ENCODE measurements at places on chromosomes 6 and 20.

- peak; percentile 41 for DNase-seq
Measured at GRCh38 chr6:139751179-139751578, 376.7 kb upstream of the CITED2 start.

DNA sequence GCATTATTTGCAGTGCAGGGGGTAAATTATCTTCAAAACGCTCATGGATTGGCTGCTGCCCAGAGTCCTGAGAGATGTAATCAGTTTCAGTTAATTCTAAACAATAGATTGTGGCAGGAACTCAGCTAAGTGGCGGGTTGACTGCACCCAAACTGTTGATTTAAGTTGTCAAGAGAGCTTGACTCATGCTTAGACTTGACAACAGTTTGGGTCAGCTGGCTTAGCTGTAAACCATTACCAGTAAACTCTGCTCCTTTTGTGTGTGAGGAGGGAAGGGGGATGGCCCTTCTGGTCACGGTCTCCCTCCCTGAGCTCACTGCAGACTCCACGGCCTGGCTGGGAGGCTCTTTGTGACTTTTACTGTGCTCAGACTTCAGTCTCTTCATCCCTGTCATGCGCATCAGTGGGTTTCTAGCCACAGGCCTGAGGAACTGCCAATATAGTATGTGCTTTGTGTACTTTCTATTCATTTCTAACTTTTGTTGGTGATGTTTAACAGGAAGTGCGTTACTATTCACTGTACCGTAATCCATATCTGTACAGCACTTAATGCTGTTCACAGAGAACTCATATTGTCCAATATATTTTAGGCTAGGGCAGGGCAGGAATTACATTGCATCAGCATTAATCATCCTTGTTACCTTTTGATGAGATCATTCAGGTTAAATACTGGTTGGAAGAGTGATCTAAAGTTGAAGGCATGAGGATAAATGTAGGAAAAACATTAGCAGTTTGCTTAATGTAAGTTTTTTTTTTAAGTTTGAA, 488.3 kb downstream of the CDKAL1 start:
- DNase-seq = peak; percentile 68

DNA sequence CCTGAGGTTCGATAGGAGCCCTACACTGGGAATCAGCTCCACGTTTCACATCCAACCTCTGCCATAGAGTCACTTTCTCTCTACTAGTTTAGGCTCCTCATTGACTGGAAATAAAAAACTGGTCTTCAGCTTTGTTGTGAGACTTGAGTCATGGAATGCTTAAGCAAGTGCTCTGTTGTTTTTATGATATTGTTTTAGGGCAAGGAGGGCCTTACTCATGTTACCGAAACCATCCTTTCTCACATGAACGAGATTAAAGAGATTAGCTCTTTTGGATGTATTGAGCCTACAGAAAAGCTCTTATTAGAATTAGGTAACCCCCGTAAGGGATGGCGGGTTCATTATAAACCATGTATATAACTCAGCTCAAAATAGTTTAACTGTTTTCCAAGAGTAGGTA, 6.9 kb upstream of the MOCS1 start:
- no peak for DNase-seq

- no peak for DNase-seq
Measured at GRCh38 chr6:142952614-142953013, 7.6 kb upstream of the HIVEP2 start.

DNA sequence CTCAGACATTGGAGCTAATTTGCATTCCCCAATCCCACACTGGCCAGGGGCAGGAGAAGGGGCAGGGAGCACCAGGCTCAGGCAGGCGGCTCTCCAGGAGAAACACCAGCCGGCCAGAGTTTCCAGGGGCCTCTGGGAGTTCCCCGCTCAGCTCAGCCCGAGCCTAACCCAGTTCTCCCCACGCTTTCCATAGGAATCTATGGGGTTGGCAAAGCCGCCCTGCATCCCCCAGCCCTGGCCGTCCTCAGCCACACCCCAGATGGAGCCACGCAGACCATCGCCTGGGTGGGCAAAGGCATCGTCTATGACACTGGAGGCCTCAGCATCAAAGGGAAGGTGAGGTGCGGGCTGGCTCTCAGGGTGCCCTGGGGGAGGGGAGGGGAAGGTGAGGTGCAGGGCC, 8.2 kb downstream of the NPEPL1 start:
- no peak for DNase-seq

DNA sequence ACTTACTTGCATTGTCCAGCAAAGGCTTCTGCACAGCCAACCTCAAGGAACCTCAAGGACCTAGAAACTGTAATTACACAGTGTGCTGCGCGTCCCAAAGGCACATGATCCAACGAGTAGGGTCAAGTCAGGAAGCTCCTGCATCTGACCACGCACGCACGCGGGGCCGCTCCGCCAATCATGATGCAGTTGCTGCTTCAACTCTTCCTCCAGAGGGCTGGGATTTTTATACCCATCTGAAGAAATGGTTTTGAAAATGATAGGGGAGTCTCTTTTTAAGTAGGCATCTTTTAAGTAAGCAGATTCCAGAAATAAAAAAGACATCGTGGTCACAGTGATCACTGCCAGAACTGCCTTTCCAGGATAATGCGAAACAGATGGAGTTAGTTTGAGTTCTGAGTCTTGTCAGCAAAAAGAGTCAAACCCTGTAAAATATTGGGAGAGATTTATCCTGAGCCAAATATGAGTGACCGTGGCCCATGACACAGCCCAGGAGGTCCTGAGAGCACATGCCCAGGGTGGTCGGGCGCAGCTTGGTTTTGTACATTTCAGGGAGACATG, 34.0 kb downstream of the KIF25 start:
- peak; percentile 67 for DNase-seq

- no peak for DNase-seq
Measured at GRCh38 chr6:5006222-5006621, 2.4 kb upstream of the RPP40 start.

DNA sequence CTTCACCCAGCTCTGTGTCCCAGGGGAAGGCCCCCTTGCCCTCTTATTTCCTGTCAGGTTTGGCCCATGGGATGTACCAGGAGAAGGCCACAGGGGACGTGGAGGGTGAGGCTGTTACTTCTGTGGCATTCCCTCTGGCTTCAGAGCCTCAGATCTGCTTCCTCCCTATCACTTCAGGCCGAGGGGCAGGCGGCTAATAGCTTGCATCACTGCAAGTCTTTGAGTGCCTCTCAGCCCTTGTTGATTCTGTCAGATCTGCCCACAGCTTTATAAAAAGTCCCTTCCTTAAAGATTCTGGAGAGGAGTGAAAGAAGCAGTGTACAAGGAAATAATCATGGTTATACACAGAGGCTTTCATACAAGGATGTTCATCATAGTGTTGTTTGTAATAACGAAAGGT, 86.9 kb downstream of the LRFN2 start:
- DNase-seq = no peak

DNA sequence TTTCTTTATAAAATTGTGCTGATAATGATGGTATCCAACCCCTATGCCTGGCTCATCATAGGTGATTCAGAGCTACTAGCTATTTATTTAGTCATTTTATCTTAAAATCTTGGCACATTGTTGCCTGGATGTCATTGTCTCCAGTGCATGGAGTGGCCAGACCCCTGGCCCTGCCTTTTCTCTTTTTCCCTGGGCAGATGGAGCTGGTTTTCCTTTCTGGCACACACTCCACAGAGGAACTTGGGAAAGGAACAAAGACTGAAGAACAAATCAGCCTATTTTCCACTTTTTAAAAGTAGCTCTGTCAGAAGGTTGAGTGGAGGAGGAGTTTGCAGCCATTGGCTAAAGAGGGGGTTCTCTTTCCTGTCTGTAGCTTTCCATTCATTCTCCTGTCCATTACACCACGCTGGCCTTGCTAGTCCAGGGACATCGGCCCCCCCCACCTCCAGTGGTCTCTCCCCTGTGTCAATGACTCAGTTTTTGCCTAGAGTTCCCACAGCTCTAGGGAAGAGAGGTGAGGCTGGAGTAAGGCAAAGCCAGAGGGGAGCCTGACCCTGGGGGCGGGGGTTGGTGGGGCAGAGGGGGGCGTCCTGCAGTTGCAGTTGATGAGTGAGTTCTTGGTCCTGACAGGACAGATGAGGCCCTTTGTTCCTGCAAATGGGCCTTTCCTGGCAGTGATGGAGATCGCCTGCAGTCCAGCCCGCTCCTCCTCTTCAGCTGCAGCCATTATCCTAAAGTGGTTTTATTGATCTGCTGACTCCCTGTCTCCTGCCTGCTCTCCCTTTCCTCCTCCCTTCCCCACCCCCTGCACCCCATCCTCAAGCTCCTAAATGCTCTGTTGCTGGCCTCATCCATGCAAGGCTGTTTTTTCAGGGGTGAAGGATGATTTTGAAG, 774.5 kb downstream of the DHX35 start:
- peak; percentile 65 for DNase-seq

DNA sequence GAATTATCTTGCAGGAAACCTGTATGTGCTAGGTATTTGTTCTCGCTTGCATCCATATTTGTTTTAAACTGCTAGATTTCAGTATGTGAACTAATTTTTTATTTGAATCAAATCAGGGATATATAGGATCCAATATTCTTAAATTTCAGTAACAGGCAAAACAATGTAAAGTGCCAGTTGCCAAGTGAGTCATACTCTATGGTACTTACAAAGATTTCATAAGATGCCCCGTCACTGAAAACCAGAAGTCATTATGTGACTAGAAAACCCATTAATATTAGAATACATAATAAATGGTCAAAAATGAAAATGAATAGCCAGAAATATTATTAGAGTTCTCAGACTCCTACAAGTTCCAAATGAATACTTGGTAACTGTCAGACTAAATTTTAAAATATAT, 481.2 kb downstream of the TFAP2A start:
- DNase-seq = no peak

DNA sequence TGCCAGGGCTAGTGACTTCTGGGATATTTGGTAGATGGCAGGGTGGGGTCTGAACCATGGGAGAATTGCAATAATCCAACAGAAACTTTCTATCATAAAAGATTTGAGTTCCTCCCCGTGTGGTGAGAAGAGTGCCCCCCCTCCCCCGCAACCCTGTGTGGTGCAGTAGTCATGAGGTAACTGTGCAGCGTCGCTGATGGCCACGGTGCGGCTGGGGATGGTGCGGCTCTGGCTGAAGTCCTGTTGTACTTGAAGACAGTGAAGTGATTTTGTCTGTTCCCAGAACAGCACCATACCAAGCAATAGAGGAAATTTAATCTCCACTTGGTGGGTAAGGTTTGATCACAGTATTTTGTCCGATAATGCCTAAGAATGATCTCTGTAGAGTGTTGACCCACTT, 654.8 kb upstream of the POU3F2 start:
- no peak for DNase-seq

- no peak for DNase-seq
Measured at GRCh38 chr6:168739381-168739780, 298.4 kb downstream of the SMOC2 start.

- DNase-seq = no peak
Measured at GRCh38 chr20:17710379-17711266, 10.9 kb downstream of the BANF2 start.

DNA sequence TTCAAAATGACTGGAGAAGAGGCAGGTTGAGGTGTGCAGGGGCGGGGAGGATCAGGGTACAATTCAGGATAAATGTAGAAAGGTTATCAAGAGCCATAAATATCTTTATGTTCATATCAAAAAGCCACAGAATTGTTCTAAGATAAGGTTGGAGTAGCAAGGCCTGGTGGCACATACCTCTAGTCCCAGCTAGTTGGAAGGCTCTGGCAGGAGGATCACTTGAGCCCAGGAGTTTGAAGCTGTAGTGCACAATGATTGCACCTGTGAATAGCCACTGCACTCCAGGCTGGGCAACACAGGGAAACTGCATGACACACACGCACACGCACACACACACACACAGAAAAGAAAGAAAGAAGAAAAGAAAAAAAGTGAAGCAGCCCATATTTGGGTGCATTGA, 194.8 kb downstream of the GRIK2 start:
- no peak for DNase-seq

Measured in eye (tissue), 1 donor.